Aorta (tissue), 5 donors: ENCODE measurements at places on chromosomes 16 and 17. TPM values are rescaled to one million over a fixed set of nuclear protein-coding genes. Genes with fewer than 3 reads are reported as not detected.

GRCh38 chr17:40319651-40320540 is 10.9 kb downstream of the RARA start:
- H3K4me1 ChIP-seq, result peaks cover 9% of the 10 kb centered on the region
- peak; percentile 77 for DNase-seq
- no peaks in the 10 kb centered on the region for H3K36me3 ChIP-seq
- H3K27ac ChIP-seq, result peak overlapping the region; percentile 22

DNA sequence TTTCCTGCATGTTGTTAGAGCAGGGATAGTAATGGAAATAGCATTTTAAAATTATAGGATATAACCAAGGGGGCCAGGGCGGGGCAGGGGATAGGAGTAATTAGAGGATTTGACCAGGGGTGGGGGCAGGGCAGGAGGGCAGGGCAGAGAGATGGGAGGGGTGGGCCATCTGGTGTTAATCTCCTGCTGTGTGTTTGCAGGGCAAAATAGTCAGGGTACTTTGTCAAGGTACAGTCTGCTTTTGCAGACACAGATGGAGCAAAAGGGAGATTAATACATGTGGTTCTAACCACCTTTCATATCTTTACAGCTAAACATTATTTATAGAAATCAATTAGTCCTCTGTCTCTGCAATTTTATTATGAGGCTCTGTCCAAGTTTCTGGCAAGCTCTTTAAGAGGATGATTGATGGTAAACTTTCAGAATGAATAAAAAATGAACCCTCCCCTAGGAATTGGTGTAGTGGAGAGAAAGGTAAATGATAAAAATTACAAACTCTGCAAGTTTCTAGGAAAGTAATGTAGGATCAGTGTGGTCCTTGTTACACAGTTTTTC is 6.6 kb downstream of the ANKFN1 start:
- no peaks in the 10 kb centered on the region for H3K4me1 ChIP-seq
- no peak overlapping the region for H3K27ac ChIP-seq
- H3K36me3 ChIP-seq, result no peaks in the 10 kb centered on the region
- no peak overlapping the region for H3K4me3 ChIP-seq

- no peak overlapping the region for H3K4me3 ChIP-seq
- H3K27ac ChIP-seq, result no peak overlapping the region
- H3K27me3 ChIP-seq, result no peaks in the 10 kb centered on the region
- H3K4me1 ChIP-seq, result no peaks in the 10 kb centered on the region
Observed at GRCh38 chr16:2160915-2161551, 5.5 kb downstream of the TRAF7 start.

- H3K4me3 ChIP-seq, result no peak overlapping the region
- no peaks in the 10 kb centered on the region for H3K4me1 ChIP-seq
- DNase-seq, result no peak
- H3K27me3 ChIP-seq, result no peaks in the 10 kb centered on the region
- H3K27ac ChIP-seq, result no peak overlapping the region
- no peaks in the 10 kb centered on the region for H3K36me3 ChIP-seq
Observed at GRCh38 chr17:52149626-52150025, 8.9 kb downstream of the CA10 start.

Gene PLXDC1
- total RNA-seq, result 39.1 TPM

GRCh38 chr16:23682181-23682580 is 3.5 kb downstream of the PLK1 start:
- H3K27me3 ChIP-seq, result no peaks in the 10 kb centered on the region
- no peaks in the 10 kb centered on the region for H3K36me3 ChIP-seq
- DNase-seq, result no peak
- H3K4me1 ChIP-seq, result no peaks in the 10 kb centered on the region
- H3K4me3 ChIP-seq, result no peak overlapping the region
